ENCODE measurements at places on chromosomes 1 and 21.
A peak's percentile ranks its signal among the peaks of the same experiment; 100 is the strongest.

DNA sequence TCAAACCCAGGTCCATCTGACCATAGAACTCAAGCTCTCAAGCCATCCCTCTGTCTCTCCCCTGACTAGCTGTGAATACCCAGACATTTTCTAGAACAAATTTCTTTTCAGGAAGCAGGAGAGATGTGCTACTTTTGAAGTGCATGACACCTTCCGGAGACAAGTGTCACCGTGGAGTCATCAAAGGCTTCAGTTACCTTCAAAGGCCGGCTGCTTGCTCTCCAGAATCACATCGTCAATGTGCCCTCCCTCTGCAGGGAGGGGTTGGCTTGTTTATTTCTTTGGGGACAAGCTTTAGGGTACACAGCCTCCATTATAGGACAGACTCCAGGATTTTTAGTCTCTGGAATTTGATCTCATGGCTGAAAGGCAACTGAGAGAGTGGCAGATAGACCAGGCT lies 37.7 kb upstream of the IGSF21 start:
- no peak for DNase-seq

DNA sequence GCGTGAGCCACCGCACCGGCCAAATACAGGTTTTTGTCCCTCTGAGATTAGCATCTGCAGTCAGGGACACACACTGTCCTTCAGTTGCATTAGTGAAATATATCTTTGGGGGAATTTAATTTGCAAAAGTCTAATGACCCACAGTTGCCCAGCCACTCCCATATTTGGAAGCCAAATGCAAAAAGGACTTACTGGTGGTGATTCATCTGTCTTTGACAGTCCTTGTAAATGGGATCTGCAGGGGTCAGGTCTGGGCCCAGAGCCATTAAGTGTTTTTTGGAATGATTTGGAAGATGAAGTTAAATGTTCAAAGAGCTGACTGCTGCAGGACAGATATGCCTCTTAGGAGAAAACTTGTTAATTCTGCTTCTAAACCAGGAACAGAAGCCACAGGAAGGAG lies 44.6 kb upstream of the DNASE2B start:
- peak; percentile 53 for DNase-seq

DNA sequence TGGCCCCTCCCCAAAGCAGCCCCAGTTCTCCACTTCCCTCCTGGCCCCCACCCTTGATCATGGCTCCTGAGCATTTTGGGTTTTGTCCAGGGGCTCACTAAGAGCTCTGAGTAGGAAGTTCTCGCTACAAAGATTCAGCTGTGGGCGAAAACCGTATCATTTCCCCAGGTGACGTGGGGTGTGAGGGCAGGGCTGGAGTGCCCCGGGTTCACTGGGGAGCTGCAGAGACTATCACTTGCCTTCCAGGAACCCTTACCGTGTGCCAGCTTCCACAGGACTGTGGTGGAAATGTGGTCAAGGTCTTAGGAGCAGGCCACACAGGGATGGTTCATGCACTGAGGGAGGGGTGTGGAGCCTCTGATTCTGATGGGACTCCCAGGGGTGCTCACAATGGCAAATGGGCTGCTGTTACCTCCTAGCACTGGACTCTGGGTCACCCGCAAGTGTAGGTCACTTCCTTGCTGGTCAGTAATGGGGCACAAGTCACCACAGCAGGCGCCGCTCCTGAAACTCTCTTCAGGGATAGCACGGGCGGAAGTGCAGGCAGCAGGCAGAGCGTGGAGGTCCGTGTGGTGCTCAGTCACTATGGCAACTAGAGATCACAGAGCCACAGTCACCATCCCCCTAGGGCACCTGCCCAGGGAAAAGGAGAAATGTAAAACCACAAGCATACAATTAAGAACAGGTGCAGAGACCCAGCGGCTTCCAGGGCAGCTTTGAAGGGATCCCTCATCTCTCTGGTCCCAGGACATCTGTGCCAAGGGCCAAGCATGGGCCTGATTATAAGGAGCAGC lies 35.4 kb downstream of the RSPH1 start:
- DNase-seq, result peak; percentile 31

GRCh38 chr1:37391211-37392011 lies 83.0 kb upstream of the ZC3H12A start:
- no peak for DNase-seq

GRCh38 chr1:84110629-84111028 lies 33.4 kb upstream of the PRKACB start:
- DNase-seq, result no peak

DNA sequence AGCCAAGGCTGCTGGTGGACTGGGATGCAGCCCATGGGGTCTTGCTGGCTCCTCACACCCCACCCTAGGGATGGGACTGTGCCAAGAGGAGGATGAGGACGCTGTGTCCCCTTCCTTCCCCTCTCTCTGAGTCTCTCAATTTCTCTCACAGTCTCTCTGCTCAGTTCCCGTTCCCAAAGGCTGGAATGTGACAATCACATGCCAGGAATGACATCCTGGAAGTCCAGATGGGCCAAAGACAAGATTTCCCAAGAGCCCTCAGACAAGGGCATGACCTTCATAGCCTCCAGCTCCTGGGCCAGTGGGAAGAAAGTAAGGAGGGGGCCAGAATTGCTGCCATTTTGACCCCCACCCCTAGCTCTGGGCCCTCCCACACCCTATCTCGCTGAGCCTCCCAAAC lies 7.6 kb upstream of the CDCP2 start:
- DNase-seq, result no peak

- DNase-seq, result peak; percentile 78
Observed at GRCh38 chr1:151811181-151811580, 6.0 kb upstream of the LINGO4 start.

DNA sequence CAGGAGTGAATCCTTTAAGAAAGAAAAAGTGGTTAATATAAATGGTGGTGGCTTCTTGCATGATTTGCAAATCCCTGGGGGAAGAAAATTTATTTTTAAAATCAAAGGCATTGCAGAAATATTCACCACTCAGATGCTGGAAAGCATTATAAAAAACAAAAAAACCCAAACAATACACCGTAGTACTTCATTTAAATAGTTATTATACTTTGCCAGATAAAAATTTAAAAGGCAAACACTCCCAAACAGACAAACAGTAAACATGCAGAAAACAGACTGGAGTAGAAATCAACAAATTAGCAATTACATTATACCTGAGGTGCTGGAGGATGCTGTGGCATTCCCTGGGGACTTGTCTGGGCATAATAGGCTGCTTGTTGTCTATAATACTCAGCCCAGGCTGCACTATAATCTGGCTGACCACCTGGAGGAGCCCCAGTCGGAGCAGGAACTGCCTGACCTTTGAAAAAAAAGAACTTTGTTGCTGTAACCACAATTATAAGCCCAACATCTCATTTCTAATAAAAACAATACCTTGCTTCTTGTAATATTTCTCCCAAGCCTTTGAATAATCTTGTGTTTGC lies 29.9 kb downstream of the FUBP1 start:
- peak; percentile 55 for DNase-seq

- peak; percentile 37 for DNase-seq
Observed at GRCh38 chr21:15841856-15842564, 112.2 kb downstream of the USP25 start.

GRCh38 chr21:24223624-24224023 lies 1383.7 kb downstream of the MRPL39 start:
- DNase-seq, result no peak

- no peak for DNase-seq
Observed at GRCh38 chr1:191886977-191887376, 271.3 kb upstream of the RGS18 start.

DNA sequence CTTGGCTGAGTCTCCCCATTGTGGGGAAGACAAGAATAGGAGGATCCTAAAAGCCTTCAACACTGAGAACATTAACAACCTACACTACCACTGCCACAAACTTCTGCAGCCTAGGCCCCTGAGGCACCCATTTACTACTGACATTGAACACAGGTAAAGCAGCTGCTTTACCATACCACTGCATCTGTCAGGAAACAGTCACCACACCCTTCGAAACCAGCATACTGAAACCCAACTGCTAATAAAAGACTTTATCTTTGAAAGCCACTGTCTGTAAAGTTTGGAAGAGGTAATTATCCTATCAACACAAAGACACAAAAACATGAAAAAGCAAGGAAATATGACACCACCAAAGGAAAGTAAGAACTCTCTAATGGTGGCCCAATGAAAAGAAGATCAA lies 7.4 kb downstream of the IFNAR1 start:
- no peak for DNase-seq

DNA sequence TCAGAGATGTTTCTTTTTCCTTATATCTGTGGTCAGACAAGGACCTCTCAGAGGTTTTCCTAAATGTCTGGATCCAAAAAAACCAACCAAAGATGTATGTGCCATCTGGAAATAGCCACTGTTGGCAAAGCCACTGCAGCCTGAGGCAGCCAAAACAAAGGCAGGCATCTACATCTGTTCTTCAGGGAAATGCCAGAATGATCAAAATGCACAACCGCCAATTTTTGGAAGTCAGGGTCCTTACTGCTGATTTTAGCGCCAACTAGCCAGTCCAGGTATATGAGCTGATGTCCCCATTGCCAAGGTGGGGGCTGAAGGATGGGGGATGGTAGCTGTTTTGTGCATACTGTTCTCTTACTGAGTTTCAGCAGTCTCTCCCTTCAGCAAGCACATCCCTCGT lies 45.9 kb downstream of the SYT14 start:
- DNase-seq, result no peak

- DNase-seq, result no peak
Observed at GRCh38 chr21:43352568-43353281, 74.2 kb downstream of the SIK1 start.

GRCh38 chr1:999725-1000356 lies at the start of gene HES4:
TSS of gene HES4 (minus strand) at chr1:1000097. CDS start at chr1:999973, 124 bp downstream.
- DNase-seq, result peak; percentile 93

- no peak for DNase-seq
Observed at GRCh38 chr1:38559446-38560165, 300.0 kb downstream of the RRAGC start.

GRCh38 chr1:217392441-217392840 lies 238.4 kb downstream of the GPATCH2 start:
- DNase-seq, result no peak

- DNase-seq, result no peak
Observed at GRCh38 chr1:26388791-26389445, 16.4 kb upstream of the ZNF683 start.

DNA sequence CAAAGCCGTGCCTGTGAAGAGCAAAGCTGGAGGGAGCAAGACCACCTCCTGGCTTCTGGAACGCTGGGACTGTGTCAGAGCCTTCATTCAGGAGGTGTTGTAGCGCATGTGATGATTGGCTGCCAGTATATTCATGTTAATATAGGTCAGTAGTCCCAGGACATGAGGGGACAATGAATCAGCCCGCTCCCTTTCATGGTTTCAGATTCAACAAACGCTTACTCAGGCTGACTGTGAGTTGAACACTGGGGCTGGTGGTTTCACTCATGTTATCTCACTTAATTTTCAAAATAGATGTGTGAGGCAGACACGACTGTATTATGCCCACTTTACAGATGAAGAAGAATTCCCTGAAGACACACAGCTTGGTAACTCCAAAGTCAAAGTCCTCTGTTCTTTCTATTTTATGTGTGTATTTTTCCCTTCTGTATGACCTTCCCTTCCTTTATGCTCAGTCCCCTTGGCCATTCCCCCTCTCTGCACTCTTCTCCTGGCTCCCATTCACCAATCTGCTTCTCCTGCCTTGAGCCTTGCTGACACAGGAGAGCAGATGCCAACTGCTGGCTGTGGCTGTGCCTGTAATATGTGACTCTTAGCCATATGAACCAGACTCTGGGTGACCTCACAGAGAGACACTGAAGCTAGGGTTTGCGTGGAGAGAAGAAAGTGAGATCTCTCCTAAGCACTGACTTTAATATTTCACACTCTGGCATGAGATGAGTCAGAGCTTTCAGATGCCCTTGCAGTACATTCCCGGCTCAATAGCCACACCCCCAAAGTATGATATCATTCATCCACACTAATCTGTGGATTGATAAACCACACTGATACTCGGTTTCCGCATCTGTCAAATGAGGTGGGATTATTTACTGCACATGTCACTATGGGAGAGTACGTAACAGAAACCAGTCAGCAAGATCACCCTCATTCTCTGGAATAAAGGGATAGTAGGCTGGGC lies 31.4 kb upstream of the KIRREL1 start:
- peak; percentile 70 for DNase-seq

DNA sequence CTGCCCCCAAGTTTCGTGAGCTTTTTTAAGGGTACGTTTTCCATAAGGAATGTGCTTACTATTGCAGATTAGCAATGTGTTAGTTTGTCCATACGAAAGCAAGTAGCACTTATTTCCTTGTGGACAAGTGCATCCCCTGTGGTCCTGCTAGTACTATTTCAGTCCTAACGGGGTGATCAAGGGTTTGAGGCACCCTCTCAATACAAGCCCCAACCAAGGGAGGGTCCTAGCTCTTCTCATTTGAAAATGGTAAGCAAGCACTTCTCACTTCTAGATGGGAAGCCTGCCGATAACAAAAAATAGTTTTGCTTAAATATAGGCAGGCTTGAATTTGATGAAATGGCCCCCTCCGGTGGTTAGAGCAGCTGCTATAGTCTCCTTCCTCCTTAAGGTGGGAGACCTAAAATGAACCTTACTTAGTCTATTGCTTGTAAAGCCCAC lies 64.0 kb upstream of the HMCN1 start:
- peak; percentile 63 for DNase-seq

DNA sequence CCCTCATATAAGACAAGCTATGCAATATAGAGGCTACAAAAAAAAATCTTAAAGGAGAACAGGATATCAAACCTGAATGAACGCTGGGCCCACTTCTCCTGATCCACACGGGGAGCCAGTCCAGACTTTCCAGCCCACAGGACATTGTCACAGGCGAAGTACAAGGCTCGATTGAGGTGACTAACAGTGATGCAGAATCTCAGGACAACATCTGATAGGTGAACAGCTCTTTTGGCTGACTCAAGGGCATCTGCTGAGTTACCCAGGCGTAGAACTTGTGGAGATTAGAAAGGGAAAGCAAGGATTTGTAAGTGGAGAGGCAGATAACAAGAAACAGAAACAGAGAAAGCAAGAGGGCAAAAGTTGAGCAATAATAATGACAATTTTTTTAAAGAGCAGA lies 1.8 kb downstream of the PEX11B start:
- DNase-seq, result no peak

- DNase-seq, result no peak
Observed at GRCh38 chr1:234168061-234168724, 205.1 kb upstream of the COA6 start.

- no peak for DNase-seq
Observed at GRCh38 chr1:87045761-87046304, 131.4 kb downstream of the HS2ST1 start.

- DNase-seq, result no peak
Observed at GRCh38 chr1:147781056-147781471, 20.7 kb upstream of the GJA5 start.
